ENCODE measurements at places on chromosomes 13 and 19.

GRCh38 chr19:48186015-48186414, 15.5 kb downstream of the ZSWIM9 start:
- DNase-seq, result no peak

DNA sequence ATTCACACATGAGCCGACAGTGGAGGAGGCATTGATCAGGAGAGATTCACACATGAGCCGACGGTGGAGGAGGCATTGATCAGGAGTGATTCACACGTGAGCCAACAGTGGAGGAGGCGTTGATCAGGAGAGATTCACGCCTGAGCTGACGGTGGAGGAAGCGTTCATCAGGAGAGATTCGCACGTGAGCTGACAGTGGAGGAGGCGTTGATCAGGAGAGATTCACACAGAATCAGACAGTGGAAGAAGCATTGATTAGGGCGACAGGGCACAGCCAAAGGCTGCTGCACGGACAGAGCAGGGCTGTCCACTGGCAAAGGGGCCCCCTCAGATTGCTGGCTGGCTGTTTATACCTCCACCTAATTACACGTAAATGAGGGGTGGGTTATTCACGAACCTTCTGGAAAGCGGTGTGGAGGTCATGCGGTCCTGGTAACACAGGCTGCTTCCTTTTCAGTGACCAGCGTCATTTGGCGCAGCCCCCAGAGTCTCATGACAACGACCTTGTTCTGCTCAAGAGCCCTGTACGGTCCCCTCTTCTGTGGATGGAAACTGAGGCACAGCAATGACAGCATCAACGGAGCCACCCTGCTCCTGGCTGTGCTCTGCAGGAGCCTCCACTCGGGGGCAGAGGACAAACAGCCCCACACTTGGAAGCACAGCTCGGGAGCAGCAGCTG, 50.6 kb upstream of the GAS6 start:
- no peak for DNase-seq

DNA sequence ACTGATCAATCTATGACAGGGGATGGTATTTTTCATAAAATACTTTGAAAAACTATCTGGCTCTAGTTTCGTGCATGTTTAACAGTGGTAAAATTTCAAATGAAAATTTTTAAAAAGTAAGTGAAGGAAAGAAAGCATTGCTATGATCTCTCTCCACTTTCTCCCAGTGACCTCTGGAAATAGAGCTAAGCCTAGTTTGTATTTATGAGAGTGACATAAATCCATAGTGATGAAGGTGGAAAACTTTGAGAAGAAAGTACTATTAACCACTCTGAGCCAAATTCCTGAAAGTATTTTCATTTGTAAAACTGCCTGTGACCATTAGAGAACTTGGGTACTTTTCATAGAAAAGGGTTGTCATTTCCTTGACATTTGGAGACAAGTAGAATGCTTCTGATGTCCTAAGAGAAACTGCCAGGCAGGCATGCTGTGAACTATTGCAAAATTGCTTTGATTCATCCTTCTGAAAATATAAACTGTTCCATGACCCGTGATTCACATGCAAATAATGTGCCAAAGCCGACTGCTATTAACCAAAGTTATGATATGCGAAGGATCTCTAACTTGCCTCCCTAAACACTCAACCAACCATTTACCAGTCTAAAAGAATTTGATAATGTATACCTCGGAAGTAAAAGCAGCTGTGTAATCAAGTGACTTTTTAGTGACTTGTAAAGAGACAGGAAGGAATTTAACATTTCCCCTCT, 133.2 kb downstream of the VWA8 start:
- no peak for DNase-seq

GRCh38 chr13:44331912-44332851, 41.4 kb upstream of the SERP2 start:
- DNase-seq, result no peak

GRCh38 chr19:16914421-16914820, 25.6 kb downstream of the F2RL3 start:
- no peak for DNase-seq

- DNase-seq, result no peak
These were observed 239.9 kb upstream of the TSHZ3 start for GRCh38 chr19:31589109-31589508.

DNA sequence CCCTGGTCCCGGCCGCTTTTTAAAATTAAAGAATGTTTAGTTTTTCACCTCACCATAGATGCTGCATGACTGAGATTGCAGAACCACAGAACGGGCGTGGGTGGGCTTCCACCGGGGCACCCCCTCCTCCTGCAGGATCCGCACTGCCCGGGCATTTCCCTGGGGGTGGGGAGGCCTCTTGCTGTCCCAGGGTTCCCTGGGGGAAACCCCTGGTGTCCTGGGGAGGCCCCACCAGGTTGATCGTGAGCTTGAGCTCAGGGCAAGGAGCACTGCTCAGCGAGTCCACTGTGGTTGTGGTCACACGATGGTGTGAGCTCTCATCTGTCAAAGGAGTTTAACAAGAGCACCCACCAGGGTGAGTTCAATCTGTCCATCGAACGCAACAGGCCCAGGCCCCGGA, 11.4 kb upstream of the TCF3 start:
- DNase-seq, result peak; percentile 58

- DNase-seq, result no peak
These were observed 31.8 kb upstream of the ZNF675 start for GRCh38 chr19:23718802-23719201.

GRCh38 chr19:34363094-34363493, 1.9 kb upstream of the GPI start:
- DNase-seq, result no peak

GRCh38 chr19:20313894-20314293, 146.9 kb downstream of the ZNF486 start:
- no peak for DNase-seq
